CD4-positive, alpha-beta T cell treated with Interleukin-21 for 1 hour (primary cell): ENCODE measurements at places on chromosomes 12 and 14.

GRCh38 chr12:131831635-131832041 is 3.4 kb downstream of the MMP17 start:
- DNase-seq = no peak

- DNase-seq = no peak
Measured at GRCh38 chr14:25049093-25049567, 817 bp downstream of the STXBP6 start.

GRCh38 chr12:93853698-93854478 is 176.7 kb downstream of the CRADD start:
- DNase-seq = no peak

- DNase-seq = no peak
Measured at GRCh38 chr14:47012533-47013280, 361.1 kb upstream of the RPL10L start.

DNA sequence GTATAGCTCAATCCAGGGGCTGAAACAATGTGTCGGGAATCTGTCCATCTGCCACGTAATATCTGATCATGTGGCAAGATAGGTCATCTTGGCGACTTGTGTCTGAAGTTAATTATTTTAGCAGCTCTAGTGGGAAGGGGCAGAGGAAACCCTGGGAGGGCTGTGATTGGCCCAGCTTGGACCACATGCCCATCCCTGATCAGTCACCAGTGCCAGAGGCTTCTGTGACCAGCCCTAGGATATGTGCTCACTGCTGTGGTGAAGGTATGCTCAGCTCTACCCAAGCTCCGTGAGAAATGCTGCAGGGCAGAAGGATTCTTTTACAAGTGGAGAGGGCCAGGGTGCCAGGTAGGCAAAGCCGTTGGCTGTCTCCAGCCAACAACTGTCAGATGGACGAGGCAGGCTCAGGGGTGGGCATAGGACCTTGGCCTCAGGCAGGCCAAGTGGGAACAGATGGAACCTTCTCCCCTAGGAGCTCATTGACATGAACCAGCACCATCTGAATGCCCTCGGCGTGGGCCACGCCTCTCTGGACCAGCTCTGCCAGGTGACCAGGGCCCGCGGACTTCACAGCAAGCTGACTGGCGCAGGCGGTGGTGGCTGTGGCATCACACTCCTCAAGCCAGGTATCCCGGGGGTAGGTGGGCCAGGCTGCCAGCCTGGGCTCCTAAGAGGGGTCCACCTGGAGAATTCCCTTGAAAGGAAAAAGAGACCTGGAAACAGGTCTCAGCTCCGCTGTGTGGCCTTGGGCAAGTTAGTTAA is 21.1 kb downstream of the MVK start:
- no peak for DNase-seq

GRCh38 chr12:65494537-65494936 is 216.1 kb downstream of the MSRB3 start:
- DNase-seq = no peak

DNA sequence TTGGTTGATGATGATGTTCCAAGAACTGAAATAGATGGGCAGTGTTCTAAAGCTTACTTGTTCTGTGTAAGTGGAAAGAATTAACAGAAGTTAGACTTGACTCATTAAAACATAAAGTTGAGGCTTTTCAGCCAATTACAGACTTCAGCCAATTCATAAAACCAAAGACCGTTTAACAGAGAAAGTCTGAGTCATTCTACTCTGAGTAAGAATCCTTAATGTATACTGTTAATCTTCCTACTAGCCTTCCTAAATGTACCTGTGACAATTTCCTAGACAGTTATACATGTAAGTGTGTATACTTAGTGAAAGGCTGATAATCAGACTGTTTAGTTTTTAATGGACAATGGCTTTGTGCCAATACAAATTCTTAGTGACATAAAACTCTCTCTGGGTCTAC is 681.0 kb downstream of the RPL10L start:
- DNase-seq = no peak

DNA sequence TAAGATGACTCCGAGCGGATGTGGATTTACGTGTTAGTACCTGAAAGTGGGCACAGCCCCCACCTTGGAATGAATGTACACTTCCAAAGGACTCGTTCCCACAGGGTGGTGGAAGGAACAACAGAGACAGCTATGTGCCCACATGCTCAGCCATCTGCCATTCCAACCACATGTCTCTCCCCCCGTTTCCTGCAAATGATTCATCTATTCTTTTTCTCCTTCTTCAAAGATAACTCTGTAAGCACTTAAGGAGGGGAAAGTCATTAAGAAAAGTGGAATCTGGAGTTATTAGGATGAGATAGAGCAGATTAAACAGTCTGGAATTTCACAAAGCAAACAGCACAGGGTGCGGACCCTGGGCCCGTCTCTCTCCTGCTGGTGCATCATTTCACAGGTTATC is 18.5 kb upstream of the DUSP6 start:
- DNase-seq = no peak
